GM04503 (cell line): ENCODE measurements at places on chromosomes 7 and 10.

- DNase-seq = no peak
Observed at GRCh38 chr10:113021268-113022040, 71.4 kb downstream of the TCF7L2 start.

DNA sequence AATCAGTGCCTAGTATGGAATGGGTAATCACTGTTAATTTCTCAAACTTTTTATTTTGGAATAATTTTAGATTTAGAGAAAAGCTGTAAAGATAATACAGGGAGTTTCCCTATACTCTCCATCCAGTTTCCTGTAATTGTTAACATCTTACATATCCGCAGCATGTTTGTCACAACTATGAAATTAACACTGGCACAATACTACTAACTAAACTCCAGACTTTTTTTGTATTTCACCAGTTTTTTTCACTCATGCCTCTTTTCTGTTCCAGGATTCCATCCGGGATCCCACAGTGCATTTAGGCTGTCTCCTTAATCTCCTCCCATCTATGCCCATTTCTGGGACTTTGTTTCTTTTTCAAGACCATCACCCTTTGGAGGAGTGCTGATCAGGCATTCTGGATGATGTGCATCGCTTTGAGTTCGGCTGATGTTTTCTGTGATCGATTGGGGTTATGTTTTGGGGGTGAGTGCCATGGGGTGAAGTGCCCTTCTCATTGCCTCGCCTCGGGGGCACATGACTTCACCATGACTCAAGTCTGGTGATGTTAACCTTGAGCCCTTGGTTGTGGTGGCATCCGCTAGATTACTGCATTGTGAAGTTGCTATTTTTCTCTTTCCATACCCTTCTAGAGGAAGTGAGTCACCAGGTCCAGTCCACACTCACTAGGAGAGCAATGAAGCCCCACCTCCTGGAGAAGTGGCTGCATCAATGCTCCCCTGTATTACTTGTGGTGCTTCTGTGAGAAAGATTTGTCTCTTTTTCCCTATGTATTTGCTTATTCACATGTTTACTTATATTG, 43.9 kb upstream of the GRB10 start:
- DNase-seq = peak; percentile 47

GRCh38 chr7:18890885-18891621, 226.4 kb downstream of the TWIST1 start:
- DNase-seq = no peak

DNA sequence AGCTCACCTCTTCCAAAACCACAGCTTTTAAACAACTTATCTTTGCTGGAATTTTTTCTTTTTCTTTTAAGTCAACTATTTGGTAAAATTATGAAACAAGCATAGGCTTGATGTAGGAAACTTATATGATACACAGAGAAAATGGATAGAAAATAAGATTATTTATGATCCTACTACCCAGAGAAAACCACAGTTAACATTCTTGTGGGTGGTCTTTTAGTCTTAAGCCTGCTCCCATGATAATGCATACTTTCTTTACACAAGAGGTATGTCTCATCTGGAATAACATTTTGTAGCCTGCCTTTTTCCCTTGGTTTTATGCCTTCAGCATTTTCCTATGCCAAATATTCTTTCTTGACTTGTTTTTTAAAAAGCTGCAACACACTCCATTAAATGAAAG, 21.4 kb downstream of the PLPP4 start:
- no peak for DNase-seq

- no peak for DNase-seq
Observed at GRCh38 chr10:44929356-44930255, 18.5 kb downstream of the TMEM72 start.

DNA sequence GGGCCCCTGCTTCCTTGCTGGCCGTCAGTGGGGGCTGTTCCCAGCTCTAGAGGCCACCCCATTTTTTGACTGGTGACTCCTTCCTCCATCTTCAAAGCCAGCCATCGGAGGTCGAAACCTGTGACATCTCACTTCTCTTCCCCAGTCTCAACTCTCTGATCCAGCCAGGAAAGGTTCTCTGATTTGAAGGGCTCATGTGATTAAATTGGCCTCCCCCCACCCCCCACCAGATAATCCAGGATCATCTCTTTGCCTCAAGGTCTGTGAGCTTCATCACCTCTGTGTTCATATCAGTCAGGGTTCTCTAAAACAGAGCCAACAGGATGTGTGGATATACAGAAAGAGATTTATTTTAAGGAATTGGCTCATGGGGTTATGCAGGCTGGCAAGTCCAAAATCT, 5.6 kb upstream of the RAMP3 start:
- DNase-seq = no peak

DNA sequence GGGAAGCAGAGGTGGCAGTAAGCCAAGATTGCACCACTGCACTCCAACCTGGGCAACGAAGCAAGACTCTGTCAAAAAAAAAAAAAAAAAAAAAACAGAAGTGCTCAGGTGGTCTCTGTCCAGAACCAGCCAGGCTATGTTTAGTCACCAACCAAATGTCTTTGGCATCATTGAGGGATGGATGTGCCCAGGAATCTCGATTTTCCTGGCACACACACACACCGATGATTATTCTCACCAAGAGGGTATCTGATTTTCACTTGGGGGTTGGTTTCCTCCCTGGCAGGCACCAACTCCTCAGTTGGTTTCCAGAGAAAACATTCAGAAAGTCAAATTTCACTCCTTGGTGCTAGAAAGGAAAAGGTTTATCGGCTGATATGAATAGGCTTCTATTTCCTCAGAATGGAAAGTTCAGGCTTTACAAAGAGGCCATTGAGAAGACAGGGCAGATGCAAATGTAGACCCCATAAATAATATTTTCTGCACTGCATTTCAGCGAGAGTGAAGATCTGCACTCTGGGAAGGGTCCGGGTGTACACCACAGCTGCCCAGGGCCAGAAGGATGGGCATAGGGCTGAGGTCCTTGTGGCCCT, 154.8 kb downstream of the TNS3 start:
- no peak for DNase-seq

GRCh38 chr10:10849306-10849705, 168.4 kb upstream of the CELF2 start:
- DNase-seq = no peak

GRCh38 chr7:46386428-46387399, 465.6 kb upstream of the IGFBP3 start:
- no peak for DNase-seq

DNA sequence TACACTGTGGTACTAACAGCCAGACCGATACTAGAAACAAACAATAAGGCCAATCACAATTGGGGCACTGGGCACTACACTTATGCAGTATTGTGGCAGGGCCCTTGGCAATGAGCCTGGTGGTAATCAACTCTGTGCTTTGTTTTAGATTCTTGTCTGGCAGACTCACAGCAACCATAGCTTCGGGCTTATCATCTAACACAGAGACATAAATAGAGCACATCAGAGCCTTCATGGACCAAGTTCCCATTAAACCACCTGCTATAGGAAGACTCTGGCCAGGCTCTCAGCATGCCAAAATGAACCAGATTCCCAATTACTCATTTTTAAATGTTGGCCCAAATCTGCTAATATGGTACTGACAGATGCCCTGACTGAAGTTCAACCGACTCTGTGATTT, 218.6 kb downstream of the DGKI start:
- no peak for DNase-seq

DNA sequence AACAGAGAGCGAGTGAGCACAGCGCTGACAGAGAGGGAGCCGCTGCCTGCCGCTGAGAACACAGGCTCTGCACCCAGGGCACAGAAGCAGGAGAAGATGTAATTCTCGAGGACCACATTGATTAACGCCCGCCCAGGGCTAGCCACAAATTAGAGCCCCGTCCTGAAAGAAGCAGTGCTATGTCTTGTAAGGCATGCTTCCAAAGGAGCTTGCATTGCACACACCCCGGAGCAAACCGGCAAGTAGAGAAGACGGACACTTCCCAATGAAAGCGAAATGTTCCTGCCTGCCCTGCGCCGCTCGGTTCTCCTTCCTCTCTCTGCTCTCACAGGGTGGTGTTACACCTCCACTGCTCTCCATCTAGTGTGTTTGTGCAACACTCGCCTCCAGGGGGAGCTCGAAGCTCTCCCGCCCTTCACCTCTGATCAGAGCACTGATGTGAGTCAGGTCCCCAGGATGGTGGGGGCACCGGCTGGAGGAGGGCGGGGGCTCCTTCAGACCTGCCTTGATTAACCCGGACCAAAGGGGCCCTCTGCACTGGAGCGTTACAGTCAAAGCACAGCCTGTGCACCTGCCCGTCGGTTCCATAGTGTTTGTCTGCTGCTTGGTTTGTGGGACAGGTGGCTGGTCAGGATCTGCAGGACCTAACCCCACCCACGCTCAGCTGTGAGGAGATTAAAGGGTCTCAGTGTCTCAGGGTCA, 316.5 kb downstream of the ADARB2 start:
- no peak for DNase-seq

DNA sequence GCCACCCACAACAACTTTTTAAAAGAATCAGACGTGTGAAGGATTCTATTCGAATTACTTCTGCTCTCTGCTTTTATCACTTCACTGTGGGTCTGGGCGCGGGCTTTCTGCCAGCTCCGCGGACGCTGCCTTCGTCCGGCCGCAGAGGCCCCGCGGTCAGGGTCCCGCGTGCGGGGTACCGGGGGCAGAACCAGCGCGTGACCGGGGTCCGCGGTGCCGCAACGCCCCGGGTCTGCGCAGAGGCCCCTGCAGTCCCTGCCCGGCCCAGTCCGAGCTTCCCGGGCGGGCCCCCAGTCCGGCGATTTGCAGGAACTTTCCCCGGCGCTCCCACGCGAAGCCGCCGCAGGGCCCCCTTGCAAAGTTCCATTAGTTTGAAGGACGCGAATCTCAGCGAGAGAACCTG, 461 bp upstream of the HTRA1 start:
- no peak for DNase-seq

- DNase-seq = no peak
Observed at GRCh38 chr10:69088801-69089501, 1.0 kb downstream of the SRGN start.

DNA sequence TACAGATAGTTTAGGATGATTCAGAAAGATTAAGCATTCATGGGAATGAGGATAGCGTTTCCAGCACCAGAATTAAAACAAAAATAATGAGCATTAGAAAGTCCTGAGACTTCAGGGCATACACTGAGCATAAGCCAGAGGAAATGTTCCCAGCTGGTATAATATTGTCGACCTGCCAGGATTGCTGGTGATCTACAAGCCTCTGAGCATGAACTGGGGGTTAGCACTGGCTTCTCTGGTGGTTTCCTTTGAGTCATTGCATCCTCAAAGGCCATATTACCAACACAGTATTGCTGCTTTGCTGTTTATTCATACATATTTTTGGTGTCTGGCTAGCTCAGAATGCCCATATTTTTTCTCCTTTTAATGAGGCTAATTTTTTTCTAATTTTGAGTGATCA, 10.7 kb upstream of the ATRNL1 start:
- peak; percentile 8 for DNase-seq

GRCh38 chr7:142717453-142717852, 31.8 kb upstream of the PRSS1 start:
- DNase-seq = no peak

DNA sequence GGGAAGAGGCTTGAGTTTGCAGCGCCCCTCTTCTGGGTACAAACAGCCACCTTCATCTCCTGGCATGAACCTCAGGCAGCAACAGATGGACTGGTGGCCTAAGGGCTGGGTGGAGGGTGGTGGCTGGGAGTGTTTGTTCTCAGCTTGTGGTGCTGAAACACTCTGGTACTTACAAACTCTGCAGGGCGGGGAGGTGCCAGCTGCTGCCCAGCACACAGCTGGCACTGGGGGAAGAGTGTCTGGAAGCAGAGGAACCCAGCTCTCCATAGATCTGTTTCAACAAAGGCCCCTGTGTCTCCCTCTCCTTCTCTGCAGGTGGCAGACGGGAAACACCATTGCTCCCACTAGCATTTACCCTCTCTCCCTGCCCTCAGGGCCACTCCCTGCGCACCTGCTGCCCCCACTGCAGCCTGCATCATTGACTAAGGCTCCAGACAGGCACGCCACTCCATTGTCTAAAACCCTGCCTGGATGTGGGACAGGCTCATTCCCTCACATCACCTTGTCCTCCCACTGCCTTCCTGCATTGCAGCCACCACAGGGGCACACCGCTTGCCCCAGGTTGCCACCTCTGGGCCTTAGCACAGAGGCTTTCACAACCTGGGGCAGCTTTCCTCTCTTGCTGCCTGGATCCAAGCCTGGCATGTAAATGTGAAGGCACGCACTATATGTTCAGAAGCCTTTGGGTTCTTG, 6.5 kb downstream of the ARHGAP22 start:
- no peak for DNase-seq

DNA sequence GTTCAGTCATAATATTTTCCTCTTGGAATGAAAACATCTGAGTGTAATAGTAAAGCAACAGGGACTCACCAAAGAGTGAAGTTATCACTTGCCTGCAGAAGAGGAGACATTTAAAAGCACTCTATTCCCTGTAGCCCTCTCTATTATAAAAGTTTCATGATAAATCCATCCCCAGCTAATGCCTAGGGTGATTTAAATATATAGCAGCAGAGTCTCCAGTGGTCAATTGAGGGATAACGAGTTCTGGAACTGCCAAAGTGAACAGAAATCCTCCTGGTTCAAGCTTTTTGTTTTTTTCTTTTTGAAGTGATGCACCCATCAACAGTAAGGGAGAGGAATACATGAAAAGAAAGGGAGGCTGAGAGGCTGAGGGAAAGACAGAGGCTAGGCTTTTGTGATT, 87.3 kb downstream of the EVX1 start:
- DNase-seq = no peak

DNA sequence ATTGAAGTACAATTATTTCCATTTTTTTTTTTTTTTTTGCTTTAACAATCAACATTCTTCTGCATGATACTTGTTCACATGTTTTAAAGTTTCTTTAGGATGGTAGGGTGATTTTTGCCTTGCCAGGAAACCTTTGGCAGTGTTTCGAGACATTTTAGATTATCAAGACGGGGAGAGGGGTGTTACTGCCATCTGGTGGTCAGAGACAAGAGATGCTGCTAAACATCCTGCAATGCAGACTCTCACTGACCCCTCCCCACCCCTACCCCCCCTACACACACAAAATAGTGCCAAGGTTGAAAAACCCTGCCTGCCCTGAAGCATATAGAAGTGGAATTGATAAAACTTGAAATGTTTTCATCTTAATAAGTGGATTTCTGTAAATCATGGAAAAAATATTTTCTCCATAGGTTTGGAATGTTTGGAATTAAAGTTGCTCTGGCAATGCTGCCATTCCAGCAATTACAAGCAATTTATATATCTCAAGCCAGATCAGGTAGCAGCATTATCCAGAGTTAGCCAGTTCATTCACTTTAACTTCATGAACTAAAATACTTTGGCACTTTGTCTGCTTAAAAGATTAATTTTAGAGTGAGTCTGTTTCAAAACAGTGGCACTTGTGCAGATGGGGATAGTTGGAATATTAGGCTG, 62.1 kb downstream of the SDHAF3 start:
- DNase-seq = no peak

DNA sequence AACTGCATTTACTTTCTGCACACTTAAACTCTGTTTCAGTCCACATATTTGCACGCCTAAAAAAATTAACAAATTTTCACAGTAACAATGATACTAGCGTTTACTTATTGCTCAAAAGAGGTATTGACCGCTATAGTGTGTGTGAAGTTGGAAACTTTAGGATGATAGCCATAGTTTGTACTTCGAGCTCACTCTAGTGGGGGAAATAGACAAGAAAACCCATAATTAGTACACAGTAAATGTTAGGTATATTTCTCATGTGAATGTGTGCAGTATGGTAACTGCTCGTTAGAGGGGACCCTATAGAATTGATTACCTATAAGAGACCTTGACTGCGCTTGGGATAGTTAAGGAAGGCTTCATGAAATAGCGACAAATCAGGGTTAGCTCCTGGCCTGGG, 238.4 kb downstream of the AUTS2 start:
- DNase-seq = no peak

- DNase-seq = no peak
Observed at GRCh38 chr10:30579574-30579973, 50.0 kb downstream of the LYZL2 start.
